Fibroblast of mammary gland (primary cell): ENCODE measurements at places on chromosomes 12 and 14.

DNA sequence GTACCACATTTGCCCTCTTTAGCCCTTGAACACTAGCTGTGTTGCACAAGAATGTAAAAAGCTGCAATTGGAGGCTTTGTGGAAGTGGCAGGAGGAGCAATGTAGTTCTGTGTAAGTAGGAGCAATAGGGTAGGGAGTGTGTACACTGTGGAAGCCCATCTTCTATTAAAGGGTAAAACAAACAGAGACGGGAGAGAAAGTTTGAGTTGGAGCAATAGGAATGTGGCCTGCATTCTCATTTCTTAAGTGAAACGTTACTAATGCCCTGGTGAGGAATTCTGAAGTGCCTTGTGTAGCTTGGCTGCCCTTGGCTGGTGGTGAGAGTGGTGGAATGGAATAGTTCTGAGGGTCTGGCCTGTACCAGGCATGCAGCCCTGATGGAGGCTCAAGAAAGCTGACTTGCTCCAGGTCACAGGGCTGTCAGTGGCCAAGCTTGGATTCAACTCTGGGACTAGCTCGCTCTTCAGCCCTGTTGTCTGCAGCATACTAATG is 38.8 kb upstream of the ATP23 start:
- no peak for DNase-seq

DNA sequence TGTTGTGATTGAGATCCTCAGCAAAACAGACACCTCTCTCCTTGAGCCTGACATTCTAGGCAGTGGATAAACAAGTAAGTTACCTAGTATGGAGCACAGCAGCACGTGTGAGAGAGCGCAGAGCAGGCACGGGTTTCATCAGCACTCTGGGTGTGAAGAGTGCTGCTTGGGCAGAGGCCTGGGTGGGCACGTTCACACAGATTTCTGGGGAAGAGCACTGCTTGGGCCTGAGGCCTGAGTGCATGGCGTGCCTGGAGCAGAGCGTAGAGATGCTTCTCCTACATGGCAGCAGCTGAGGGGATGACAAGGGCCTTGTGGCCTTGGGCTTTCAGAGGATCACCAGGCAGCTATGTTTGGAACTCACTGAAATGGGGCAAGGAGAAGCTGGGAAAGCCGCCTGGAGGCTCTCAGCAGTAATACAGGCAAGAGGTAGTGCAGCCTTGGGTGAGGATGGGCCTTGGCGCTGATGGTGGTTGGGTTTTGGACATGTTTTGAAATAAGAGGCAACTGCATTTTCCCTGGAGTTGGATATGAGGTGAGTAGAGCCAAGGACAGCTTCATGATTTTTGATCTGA is 17.6 kb downstream of the CKB start:
- DNase-seq: no peak

- no peak for DNase-seq
Observed at GRCh38 chr14:79991866-79992265, 219.4 kb downstream of the DIO2 start.

DNA sequence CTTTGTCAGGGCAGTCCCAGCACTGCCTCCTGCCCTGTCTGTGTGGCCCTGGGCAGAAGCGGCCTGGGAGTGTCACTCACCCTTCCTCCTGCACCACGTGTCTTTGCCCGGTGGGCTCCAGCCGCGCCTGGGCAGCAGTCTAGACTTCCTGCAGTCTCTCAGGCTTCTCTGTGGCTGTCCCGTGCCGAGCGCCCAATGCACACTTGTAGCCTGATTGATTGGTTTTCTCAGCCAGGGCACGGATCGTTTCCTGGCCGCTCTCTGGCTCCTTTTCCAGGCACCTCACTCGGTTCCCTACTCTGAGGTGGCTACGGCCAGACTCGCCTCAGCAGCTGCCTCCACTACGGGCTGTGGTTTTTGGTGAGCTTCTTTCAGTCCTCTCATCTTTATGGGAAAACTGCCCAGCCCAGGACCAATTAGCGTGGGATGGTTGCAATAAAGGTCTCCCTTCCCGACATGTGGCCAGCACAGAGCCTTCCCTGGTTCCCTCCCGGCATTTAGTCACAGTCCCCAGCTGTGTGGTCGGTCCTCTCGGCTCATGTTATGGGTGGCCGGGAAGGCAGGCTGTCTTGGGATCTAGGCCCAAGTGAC is 133.1 kb downstream of the CACNA1C start:
- peak; percentile 66 for DNase-seq

DNA sequence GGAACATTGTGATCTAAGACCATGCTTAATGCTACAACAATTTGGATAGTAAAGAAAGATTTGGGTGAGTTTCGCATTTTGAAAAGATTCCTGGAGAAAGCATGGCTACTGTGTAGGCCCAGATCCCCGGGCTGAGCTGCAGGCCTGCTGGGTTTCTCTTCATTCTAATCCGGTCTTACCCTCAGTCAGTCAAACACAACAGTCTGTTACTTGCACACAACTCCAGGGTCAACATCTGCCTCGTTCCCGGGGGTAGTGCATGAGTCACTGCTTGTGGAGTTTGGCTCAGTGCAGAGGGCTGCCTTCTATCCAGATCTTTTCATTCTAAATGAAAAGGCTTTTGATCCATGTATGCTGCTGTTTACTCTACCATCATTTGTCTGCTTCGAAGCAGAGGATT is 60.4 kb upstream of the SEL1L start:
- DNase-seq: peak; percentile 24
